ENCODE measurements at places on chromosomes 3 and 15.
A peak's percentile ranks its signal among the peaks of the same experiment; 100 is the strongest.

- no peak for DNase-seq
Observed at GRCh38 chr3:126865736-126866135, 117.2 kb upstream of the PLXNA1 start.

DNA sequence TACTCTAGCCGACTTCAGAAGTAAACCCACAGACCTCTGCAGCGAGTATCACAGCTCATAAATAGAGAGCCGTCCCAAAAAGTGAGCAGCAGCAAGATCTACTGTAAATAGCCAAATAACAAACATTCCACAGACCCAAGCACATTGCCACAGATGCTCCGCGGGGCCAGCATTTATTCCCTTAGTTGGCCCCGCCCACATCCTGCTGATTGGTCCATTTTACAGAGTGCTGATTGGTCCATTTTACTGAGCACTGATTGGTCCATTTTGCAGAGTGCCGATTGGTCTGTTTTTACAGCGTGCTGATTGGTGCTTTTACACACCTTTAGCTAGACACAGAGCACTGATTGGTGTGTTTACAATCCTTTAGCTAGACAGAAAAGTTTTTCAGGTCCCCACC lies 17.3 kb upstream of the GABRB3 start:
- no peak for DNase-seq

GRCh38 chr3:140467796-140468315 lies 210.0 kb upstream of the TRIM42 start:
- no peak for DNase-seq

DNA sequence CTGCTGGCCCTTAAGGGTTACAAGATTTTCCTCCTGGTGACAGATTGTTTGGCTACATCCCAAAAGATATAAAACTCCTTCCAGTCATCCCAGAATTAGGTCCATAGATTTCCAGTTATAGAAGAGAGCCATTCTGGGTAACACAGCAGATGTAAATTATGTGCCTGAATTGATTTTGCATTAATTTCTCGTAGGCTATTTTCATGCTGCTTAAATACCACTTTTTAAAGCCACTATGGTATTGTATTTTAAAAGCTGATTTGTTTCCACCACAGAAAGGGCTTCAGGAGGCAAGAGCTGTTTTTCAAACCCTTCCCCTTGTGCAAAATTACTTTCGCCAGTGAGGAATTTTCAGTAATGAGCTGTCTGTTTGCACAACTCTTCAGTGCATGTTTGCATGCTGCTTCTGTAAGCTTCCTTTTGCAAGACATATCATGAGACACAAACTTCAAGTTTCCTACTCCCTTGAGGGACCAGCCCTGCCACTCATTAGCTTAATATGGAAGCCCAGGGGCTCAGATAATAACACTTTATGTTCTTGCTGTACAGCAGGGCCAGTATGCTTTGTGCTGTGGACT lies 105.4 kb upstream of the TNIK start:
- peak; percentile 13 for DNase-seq

DNA sequence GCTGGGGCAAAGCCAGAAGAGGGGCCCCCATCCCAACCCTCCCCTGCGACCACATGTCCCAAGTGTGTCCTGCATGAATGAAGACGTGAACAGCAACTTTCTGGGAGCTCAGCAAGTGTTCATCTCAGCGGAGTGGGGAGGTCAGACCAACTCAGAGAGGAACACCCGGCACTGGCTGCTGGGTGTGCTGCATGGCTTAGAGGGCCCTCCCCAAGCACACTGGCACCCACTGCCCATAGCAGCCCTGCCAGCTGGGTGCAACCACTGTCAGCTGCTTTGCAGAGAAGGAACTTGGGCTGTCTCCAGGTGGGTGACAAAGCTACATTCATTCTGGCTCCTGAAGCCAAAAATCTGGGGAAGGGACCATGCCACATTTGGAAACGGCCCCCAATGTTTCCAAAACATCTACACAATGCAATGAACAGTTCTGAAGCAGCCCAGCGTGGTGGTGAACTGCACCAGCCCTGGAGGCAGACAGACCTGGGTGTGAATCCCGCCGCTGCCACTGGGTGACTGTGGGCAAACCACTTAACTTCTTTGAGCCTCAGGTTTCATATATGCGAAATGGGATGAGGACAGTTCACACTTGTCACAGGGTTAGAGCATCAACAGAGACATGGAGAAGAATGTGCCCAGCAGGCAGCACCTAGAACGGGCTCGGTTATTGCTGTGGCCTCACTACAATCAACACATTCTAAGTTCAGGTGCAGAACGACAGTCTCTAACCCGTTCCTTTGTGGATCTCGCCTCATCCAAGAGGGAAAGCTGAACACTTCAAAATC lies 145.4 kb downstream of the NUP210 start:
- DNase-seq = no peak

DNA sequence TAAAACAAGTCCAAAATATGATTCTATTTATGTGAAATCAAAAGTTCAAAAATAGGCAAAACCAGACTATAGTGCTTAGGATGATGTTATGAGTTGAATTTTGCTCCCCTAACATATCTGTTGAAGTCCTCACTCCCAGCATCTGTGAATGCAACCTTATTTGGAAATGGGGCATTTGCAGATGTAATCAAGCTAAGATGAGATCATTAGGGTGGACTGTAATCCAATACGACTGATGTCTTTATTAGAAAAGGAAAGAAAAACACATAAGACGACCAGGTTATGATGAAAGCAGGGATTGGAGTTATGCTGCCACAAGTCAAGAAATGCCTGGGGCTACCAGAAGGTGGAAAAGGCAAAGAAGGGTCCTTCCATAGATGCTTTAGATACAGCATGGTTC lies 110.5 kb upstream of the CCDC39 start:
- DNase-seq = no peak

GRCh38 chr3:60932643-60933042 lies 318.6 kb downstream of the FHIT start:
- DNase-seq = no peak

DNA sequence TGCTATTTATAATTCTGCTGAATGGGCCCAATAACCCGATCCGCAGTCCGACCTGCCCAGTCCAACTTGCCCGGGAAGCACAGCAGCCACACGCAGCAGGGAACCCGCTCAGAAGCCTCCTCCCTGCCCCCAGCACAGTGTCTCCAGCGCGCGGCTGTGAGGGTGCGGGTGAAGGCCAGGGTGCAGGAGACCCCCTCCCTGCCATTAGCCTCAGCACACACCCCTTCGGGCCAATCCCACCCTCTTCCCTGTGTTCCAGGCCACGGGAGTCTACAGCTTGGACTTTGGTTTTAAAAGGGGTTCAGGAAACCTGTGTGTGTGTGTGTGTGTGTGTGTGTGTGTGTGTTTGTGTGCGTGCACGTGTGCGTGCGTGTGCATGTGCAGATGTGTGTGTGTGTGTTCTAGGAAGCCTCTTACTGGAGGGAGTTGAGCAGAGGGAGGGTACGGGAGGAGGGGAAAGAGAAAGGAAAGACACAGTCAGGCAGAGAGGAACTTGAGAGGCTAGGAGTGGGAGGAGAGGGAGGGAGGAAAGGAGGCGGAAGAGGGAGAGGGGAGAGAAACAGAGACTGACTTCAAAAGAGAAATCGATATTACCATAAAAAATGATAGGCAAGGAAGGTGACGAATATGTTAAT lies 34.2 kb downstream of the ATP2B2 start:
- no peak for DNase-seq

DNA sequence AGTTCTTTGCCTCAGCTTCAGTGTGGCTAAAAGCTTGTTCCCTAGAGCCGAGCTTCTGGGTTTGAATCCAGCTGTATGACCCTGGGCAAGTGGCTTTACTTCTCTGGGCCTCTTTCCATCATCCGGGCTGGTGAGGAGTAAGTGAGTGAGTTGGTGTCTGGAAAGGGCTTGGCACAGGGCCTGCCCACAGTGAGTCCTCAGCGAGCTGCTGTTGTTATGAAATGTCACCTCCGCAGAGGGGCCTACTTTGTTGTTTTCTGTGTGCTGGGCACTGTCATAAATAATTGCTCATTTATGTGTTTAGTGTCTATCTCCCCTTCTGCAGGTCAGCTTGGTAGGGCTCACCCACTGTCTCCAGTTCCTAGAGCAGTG lies 31.7 kb downstream of the SLC6A6 start:
- no peak for DNase-seq

DNA sequence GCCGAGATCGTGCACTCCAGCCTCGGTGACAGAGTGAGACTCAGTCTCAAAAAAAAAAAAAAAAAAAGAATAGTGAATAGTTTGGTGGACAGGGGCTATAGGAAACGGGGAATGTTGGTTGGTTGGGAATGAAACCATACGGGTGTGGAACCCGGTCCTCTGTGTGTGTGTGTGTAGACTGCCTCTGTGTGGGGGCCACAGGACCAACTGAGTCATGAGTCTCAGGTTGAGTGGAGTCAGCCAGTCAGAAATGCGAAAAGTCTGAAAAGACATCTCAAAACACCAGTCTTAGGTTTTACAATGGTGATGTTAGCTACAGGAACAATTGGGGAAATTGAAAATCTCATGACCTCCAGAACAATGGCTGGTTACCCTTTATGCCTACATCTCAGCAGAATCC lies 44.5 kb downstream of the ZDHHC19 start:
- no peak for DNase-seq

DNA sequence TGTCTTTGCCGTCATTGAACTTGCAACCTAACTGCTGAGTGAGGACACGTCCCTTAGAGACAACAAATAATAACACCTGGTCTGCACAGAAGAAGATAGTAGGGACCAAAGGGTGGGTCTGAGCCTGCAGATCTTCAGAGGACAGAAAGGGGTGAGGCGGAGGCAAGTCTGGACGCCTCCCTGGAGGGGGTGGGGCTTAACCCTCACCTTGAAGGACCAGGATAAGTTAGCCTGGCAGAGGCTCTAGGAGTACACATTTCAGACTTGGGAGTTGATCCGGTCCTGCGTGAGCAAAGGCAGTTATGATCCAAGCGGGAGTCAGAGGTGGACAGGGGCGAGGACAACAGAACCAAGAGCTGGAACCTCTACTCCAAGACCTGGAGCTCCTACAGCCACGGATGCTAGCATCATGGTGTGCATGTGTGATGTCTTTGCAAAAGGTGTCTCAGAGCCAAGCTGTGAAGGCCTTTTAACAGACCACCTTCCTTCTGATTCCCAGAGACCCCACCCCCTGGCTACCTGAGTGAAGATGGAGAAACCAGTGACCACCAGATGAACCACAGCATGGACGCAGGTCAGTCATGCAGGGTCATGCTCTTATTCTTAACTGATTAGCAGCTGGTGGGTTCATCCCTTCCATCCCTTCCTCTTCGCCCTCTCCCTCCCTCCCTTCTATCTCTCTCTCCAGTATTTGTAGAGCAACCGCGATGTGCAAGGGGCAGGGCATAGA lies 88.0 kb downstream of the AAGAB start:
- no peak for DNase-seq

DNA sequence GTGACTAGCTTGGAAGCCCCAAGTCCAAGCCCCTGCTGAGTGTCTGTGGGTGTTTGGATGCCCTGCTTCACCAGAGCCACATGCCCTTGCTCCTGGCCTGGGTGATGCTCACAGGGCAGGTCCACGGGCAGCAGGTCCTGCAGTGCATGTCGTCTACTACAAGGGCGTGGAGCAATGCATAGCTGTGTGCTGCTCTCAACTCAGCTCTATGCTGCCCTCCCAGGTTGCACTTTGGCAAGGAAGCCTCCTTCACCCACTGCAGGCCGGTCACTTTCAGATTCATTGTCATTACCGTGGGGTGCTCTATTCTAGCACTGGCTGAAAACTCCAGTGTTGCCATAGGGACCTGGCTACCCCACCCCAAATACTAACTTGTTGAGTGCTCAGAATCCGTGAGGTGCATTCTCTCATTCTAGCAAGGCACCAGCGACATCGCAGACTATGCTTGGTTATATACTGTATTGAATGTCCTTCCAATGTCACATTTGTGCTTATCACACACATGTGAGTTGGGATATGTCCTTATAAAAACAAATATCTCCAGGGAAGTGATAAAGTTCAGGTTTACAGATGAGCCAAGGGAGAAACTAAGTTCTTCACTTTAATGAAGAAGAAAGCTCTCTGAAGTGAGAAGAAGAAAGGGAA lies 51.8 kb downstream of the GRAMD1C start:
- DNase-seq = no peak

- peak; percentile 71 for DNase-seq
Observed at GRCh38 chr3:44355362-44356033, 16.9 kb downstream of the TCAIM start.

- no peak for DNase-seq
Observed at GRCh38 chr3:129371041-129371826, 57.2 kb downstream of the EFCAB12 start.

- DNase-seq = peak; percentile 90
Observed at GRCh38 chr15:22735781-22736180, 50.7 kb upstream of the NIPA1 start.

DNA sequence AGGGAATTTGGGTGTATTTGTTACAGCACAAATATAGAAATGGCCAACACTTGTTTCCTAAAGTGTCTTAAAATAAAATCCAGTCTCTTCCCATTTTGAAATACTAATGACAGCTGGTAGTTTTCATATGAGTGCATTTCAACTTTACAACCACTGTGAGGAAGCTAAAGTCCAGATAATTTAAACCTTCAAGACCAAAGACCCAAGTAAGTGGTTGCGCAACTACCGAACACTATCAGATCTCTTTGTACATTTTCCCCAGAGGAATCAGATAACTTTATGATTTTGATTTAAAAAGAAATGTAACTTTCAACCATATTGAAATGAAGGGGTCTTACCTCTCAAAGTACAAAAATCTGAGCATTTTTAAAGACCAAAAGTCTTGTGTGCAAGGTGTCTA lies 14.3 kb downstream of the BCL2L10 start:
- DNase-seq = no peak

DNA sequence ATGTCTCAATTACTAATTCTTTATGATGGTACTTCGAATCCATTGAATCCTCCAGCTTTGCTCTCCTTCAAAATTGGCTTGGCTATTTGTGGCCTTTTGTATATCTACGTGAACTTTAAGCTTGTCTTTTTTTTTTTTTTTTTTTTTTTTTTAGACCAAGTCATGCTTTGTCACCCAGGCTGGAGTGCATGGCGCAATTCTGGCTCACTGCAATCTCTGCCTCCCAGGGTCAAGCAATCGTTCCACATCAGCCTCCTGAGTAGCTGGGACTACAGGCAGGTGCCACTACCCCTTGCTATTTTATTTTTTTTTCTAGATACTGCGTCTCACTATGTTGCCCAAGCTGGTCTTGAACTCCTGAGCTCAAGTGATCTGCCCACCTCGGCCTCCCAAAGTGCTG lies 7.7 kb upstream of the DIPK2A start:
- no peak for DNase-seq

DNA sequence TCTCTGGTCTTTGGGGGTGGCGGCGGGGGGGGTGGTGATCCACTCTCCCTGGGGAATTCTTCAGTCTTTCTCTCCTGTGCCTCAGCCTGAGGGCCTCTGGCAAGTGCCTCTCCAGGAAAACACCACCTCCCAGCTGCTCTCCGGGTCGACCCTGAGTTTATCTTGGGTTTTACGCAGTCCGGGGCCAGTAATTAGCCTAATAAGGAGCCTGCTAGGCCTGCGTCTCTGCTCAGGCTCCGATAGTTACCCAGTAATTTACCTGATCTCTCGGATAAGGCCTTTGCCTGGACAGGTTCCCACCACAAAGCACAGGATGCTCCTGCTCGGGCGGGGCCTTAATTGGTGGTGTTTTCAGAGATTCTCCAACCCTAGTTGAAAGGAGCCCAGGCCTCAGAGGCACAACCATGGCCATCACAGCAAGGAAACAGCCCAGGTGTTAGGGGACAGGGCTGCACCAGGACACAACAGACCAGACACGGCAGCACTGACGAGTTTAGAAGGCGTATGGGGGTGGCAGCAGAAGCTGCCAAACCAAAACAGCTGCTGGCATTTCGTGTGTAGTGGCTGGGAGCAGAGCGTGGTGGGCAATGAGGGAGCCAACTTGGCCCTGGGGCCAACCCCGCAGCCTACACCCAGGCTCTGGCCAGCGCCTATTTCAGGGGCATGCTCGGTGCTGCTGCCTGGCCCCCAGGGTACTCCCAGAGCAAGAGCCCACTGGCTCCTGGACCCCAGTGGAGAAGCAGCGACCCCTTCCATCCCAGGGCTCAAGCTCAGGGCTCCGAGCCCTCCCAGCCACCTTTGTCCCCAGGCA lies 71.4 kb downstream of the KLF13 start:
- no peak for DNase-seq
